ENCODE measurements at places on chromosomes 6 and 20.

DNA sequence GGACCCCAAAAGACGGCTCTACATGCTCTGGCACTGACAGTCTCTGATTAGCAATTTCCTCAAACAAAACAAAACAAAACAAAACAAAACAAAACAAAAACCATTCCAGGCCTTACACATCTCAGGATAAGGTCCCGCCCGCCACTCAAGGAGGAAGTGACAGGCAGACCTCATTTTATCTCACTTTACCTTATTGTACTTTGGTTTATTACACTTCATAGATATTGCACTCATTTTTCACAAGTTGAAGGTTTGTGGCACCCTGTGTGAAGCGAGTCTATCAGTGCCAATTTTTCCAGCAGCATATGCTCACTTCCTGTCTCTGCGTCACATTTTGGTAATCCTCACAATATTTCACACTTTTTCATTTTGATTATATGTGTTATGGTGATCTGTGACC is 15.2 kb downstream of the ZBP1 start:
- DNase-seq, result no peak

GRCh38 chr20:63735859-63736718 is at the start of gene LIME1:
LIME1 (plus strand) TSS chr20:63736664; CDS start chr20:63737550, 886 bp downstream.
- DNase-seq, result no peak

- DNase-seq, result peak; percentile 84
These were observed 7.8 kb downstream of the RWDD1 start for GRCh38 chr6:116579143-116579542.

DNA sequence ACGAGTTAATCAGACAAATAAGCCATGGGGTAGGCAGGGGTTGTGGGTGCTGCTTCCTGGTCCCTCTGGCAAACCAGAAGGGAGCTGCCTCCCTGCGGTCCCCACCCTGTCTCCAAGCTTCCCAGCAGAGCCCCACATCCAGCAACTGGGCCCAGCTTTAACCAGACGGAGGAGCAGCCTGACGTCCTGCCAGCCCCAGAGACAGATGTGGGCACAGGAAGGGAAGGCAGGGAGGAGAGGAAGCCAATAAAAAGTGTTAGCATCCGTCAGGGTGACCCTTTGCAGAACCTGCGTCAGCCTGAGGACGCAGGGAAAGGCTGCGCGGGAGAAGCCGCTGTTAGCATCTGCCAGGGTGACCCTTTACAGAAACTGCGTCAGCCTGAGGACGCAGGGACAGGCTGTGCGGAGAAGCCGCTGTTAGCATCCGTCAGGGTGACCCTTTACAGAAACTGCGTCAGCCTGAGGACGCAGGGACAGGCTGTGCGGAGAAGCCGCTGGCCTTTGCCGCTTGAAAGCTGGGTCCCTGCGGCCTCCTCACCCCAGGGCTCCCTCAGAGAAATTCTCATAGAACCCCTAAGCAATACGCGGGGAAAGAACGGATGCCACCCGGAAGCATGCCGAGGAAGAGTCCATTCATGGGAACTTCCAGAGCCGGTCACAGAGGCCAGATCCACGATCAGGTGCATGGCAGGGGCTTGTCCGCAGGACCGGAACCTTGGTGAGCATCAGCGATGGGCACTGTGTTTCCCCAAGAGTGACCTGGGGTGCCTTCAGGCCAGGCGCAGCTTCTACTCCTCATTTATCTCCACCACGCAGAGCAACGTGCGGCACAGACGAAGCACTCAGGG is 15.9 kb downstream of the DLL1 start:
- DNase-seq, result no peak

DNA sequence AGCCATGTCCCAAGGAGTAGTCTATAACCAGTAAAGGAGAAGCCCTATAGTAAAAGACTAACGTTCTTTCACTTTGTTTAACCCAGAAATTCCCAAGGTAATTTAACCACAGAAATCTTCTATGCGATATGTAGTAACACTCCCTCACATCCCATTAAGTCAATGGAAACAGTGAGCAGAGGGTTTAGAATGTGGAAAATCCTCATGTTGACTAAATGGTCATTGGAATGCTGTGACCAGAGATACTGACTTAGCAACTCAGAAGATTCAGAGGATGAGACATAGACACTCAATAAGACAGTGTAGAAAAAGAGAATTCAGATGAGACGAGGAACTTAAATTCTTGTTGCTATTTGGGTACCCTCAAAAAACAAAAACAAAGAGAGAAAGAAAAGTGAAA is 562.2 kb upstream of the NOX3 start:
- DNase-seq, result no peak
